ENCODE measurements at places on chromosomes 13 and 19. TPM values are rescaled to one million over a fixed set of nuclear protein-coding genes. Genes with fewer than 3 reads are reported as not detected.

DNA sequence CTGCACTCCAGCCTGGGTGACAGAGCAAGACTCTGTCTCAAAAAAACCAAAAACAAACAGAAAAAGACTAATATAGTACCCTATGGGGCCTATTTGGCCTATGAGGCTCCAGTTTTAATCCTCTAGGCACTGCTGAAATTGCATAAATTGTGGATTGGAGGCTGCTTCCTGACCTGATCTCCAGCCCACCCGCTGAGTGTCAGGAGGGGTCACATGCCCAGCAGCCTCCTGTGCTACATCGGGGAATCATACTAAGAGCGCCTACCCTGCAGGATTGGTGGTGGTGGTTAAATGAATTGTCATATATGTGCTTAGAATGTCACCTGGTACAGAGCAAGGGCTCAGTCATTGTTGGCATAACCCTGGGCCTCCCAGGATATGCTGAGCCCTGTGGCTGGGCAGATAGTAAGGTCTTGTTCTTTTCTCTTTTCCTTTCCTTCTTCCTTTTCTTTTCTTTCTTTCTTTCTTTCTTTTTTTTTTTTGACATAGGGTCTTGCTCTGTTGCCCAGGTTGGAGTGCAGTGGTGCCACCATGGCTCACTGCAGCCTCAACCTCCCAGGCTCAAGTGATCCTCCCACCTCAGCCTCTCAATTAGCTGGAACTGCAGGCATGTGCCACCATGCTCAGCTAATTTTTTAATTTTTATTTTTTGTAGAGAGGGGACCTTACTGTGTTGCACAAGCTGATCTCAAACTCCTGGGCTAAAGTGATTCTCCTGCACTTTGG is 31.3 kb downstream of the LTBP4 start:
- no peak for DNase-seq

DNA sequence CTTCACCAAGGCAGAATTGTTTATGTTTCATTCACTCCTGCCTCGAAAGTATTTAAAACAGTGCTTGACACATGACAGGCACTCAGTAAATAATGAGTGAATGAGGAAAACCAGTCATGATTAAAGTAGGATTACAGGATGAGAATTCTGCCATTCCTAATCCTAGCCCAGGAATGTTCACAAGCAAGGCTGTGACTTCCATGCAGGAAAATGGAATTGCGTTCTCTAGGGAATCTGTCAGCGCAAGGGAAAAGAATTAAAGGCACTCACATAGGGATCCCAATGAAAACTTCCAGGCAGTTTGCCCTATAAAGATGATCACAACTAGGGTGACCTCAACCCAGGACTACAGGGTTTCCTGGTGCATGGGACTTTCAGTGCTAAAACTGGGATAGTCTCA is 143.4 kb downstream of the CYSLTR2 start:
- no peak for DNase-seq

- no peak for DNase-seq
These were observed 25.9 kb downstream of the RASA3 start for GRCh38 chr13:114106526-114106925.

DNA sequence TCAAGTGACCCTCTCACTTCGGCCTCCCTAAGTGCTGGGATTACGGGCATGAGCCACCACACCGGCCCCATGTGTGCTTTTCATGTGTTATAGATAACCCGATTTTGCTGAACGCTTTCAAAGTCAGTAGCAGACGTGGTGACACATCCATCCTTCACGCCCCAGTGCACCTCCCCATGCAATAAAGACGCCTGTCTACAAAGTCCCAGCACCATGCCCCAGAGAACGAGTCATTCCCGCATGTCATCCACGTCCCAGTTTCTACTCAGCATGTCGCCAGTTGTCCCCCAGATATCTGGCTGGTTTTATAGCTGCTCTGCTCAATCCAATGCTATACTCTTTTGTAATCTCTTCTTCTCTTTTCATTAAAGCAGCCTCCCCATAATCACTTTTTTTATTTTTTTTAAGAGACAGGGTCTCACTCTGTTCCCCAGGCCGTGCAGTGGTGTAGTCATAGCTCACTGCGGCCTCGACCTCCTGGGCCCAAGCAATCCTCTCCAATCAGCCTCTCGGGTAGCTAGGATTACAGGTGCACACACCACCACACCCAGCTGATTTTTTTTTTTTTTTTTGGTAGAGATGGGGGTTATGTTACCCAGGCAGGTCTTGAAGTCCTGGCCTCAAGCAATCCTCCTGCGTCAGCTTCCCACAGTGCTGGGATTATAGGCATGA is 42.5 kb downstream of the DNM2 start:
- DNase-seq = peak; percentile 53

DNA sequence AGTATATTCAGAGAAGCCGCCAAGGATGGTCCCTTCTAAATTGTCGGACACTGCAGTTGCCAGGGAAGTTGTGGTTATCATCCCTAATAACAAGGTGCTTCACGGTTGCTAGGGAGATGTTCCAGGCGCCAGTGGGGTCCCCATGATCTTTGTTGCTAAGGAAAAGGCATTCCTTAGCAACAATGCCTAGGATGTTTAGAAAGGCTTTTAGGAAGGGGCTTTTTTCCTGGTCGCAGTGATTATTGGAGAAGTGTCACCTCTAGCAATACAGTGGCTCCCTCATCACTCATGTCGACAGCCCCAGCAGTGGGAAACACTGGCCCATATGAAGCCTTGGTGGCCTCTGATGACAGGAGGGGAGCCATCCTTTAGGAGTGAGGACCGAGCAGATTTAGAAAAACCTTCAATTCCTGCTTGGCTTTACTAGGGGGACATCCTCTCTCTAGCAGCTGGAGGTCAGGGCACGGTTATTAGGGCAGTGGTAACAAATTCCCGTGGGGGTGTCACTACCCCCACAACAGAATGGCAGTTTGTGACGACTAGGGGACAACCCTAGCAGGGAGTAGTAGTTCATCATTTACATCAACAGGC is 6.4 kb upstream of the TMC4 start:
- DNase-seq = no peak

GRCh38 chr19:56116606-56117005 is 4.5 kb downstream of the ZNF787 start:
- DNase-seq = no peak

- DNase-seq = no peak
These were observed 185.7 kb downstream of the KCNRG start for GRCh38 chr13:50200988-50201387.

- DNase-seq = no peak
These were observed 6.9 kb upstream of the MEF2B start for GRCh38 chr19:19176950-19177349.

GRCh38 chr19:33132021-33132420 is at the start of gene WDR88:
Gene WDR88, plus strand, starts transcription at chr19:33132114. Its CDS starts 56 bp downstream, at chr19:33132170.
- DNase-seq = no peak

- no peak for DNase-seq
These were observed 5.1 kb downstream of the GRK1 start for GRCh38 chr13:113672002-113672651.

- peak; percentile 66 for DNase-seq
These were observed 708 bp upstream of the ERCC1 start for GRCh38 chr19:45424191-45425058.

DNA sequence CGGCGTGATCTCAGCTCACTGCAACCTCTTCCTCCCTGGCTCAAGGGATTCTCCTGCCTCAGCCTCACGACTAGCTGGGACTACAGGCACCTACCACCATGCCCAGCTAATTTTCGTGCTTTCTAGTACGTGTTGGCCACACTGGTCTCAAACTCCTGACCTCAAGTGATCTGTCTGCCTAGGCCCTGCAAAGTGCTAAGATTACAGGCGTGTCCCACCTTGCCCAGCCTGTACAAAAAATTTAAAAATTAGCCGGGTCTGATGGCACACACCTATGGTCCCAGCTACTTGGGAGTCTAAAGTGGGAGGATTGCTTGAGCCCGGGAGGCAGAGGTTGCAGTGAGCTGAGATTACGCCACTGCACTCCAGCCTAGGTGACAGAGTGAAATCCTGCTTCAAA is 4.7 kb upstream of the MEX3D start:
- DNase-seq = no peak

DNA sequence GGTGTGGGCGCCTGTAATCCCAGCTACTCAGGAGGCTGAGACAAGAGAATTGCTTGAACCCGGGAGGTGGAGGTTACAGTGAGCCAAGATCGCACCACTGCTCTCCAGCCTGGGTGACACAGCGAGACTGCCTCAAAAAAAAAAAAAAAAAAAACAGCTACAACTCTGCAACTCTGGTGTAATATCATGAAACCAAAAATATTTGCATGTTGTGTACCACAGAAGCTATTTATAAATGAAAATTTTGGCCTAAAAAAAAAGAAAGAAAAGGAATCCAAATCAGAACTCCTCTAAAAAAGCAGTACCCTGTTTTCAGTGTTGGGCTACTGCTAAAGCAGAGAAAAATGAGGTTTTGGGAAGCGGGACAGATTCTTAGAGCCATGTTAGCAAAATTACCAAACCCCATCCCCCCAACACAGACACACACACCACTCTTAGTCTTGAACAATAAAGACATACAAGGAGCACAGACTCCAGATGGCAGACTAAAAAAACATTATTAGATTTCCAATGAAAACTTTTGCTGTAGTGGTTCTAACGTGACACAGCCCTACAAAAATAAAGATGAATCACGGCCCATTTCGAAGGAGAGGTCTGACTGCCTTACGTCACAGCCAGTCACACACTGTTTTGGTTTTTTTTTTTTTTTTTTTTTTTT is 51.5 kb downstream of the INSR start:
- DNase-seq = no peak

- DNase-seq = no peak
These were observed 230.7 kb downstream of the NDFIP2 start for GRCh38 chr13:79711631-79712030.

DNA sequence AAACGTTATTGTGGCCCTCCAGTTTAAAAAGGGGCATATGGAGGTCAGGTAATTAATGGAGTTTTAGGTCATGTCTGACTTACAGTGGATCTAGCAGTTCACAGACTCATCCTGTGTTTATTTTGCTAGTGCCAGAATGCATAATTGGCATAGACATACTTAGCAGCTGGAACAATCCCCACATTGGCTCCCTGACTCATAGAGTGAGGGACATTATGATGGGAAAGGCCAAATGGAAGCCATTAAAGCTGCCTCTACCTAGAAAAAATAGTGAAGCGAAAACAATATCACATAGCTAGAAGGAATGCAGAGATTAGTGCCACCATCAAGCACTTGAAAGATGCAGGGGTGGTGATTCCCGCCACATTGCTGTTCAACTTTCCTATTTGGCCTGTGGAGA is 610.7 kb downstream of the SLITRK5 start:
- DNase-seq = no peak

GRCh38 chr19:45071545-45071938 is 4.7 kb downstream of the ZNF296 start:
- DNase-seq = no peak

DNA sequence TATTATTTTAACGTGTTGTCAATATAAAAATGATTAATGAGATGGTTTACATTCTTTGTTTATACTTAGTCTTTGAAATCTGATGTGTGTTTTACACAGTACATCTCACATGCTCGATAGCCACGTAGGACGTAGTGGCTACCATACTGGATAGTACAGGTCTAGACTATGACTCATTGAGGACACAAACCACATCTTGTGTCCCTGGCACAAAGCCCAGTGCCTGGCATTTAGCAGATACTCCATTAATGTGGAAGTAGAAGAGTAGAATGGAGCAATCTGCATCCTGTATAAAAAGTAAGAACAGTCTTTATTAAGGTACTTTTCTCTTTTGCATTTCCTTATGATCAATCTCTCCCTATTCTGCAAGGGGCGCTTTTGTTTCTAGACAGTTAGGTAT is 49.0 kb upstream of the FRY start:
- DNase-seq = peak; percentile 84

- DNase-seq = no peak
These were observed 1.4 kb downstream of the GGN start for GRCh38 chr19:38386300-38386970.

DNA sequence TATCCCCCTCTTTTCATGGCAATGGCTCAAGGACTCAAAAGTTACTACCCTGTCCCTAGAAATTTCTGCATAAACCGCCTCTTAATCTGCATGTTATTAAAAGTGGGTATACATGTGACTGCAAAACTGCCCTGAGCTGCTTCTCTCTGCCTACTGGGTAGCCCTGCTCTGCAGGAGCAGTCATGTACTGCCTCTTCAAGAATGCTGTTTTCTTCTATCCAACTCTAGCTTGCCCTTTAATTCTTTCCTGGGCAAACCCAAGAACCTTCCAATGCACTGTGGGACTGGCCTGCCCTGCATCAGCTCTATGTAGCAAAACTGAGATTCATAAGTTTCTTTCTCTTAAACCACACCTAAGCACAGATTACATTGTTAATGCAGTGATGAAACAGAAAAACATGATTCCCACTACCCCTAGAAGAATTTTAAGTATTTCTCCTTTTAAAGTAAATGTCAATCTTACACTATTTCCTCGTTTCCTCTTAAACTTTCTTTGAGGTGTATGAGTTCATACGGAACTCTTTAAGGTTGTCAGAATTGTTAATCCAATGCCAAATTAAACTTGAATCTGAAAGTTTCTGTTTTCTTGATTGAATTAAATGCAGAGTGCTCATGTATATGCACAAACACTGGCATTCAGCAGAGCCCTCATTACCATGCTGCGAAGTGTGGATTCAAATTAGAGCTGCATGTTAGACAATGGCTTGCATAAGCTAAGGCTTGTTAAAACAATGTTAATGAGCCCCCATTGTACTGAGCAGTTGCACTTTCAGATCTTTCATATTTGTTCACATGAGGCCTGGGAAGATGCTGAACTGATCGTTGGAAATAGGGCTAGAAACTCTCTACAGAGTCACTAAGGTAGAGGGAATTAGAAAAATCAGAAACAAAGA is 669.9 kb upstream of the PCDH20 start:
- DNase-seq = no peak

DNA sequence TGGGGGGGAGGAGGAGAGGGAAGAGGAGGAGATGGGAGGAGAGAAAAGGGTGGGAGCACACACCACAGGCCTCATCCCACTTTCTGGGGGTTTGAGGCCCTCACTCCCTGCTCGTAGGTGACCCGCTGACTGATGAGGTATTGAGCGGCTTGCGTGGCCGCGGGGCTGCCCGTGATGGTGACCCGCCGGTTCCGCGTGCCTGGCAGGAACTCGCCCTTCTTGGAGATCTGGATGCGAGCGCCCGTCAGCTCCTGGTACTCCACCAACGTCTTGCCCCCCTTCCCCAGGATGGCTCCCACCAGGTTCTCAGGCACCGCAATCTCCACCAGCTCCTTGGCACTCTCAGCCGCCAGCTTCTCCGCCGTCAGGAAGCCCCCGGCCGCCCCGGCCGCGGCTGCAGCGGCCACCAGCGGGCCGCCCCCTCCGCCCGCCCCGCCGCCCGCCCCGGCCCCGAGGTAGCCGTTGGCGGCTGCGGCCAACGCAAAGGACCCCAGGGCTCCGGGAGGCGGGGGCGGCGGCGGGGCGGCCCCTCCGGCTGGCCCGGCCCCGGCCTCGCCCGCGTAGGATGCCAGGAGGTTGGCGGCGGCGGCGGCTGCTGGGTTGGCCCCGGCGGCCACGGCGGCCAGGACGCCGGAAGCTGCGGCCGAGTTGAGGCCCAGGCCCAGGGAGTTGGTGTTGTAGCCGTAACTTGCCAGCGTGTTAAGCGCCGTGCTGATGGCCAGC is 25.4 kb upstream of the NANOS2 start:
- DNase-seq = no peak

The OR4F17 gene
- total RNA-seq = not detected

The SIGLEC12 gene
- total RNA-seq = not detected

The B3GNT8 gene
- 1.6 TPM for total RNA-seq

The CD79A gene
- total RNA-seq = not detected
